ENCODE measurements at places on chromosomes 12 and 14.

DNA sequence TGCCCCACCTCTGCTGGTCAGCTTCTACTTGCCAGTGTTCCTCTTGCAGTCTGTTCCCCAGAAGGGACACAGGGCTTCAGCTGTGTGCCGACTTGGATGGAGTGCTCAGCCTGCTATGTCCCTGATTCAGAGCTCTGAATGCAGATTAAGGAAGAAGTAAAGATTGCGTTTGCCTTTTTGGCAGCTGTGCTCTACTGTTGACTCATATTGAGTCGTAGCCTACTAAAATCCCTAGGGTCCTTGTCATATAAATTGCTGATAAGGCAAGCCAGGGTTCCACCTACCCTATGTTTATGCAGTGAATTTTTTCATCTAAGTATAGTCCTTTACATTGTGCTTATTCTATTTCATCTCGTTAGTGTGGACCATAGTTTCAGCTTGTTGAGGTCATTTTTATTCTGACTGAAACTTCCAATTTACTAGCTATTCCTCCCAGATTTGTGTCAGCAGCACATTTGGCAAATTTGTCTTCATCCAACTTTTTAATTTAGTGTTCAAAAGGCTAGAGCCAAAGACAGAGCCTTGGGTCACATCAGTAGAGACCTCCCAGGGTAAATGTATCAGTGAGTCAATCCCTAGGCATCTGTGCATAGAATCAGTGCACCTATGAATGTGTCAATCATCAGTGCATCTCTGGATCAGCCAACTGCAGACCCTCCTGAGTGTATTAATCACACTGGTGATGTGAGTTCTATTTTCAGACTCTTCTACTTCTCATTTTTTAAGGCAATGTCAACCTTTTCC, 31.9 kb downstream of the CACNA1C start:
- DNase-seq, result peak; percentile 40

DNA sequence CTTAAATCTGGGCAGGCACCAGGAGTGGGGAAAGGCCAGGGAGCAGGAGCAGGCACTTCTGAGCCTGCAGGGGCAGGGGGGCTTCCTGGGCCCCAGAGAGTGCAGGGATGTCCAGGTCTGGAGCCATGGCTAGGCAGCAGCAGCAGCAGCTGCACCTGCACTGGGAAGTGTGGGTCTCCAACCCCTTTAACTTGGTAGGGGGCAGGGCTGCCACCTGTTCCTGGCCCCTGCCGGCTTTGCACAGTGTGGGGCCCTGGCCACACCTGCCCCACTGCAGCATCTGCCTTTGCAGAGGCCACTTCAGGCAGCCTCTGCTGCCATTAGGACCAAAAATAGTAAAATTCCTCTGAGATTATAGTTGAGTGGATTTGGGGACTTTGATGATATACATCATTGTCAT, 138.5 kb downstream of the SLC16A7 start:
- no peak for DNase-seq

DNA sequence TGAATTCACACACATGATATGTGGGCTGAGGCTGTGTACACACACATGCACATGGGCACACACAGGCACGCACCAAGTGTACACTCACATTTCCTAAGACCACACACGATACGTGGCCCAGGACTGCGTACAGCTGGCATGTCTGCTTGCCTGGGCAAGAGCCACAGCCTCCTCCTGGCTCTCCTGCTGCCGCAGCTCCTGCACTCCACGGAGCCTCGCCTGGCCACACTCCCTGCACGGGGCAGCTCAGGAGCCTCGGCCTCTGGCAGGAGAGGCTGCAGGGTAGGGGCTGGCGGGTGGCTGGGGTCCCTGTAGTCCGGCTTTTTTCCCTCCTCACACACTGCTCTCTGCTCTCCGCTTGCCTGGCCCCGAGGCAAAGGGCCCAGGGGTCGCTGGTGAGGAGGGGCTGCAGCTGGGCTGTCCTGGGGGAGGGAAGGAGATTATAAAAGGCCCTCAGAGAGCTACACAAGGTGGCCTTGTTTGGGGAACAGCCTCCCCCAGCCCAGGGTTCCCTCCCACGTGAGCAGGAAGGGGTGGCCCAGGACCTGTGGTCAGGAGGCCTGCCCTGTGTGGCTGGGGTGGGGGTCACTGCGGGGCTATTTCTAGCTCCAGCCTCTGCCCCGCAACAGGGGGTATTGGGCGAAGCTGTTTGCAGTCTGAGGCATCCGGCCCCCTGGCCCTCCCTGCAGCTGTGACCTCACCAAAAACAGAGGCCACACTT, 89.0 kb upstream of the SFSWAP start:
- peak; percentile 15 for DNase-seq

GRCh38 chr14:70785556-70785955, 23.8 kb downstream of the MAP3K9 start:
- no peak for DNase-seq

DNA sequence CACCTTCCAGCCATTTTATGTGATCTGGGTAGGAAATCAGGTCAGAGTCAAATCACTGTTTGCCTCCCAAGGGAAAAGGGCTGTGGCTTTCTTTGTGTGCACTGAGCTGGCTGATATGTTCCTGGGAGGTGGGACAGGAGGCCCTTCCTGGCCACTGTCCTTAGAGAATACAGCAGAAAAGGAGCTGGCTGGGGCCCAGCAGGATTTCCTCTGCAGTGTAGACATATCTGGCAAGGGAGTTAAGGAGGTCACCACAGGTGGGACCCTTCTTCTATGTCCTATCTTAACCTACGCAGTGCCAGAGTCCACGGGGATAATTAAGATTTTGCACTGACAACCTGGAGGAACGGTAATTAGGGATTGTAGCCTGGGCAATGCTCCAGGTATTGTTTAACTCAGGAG, 145.3 kb downstream of the NTF3 start:
- DNase-seq, result no peak

DNA sequence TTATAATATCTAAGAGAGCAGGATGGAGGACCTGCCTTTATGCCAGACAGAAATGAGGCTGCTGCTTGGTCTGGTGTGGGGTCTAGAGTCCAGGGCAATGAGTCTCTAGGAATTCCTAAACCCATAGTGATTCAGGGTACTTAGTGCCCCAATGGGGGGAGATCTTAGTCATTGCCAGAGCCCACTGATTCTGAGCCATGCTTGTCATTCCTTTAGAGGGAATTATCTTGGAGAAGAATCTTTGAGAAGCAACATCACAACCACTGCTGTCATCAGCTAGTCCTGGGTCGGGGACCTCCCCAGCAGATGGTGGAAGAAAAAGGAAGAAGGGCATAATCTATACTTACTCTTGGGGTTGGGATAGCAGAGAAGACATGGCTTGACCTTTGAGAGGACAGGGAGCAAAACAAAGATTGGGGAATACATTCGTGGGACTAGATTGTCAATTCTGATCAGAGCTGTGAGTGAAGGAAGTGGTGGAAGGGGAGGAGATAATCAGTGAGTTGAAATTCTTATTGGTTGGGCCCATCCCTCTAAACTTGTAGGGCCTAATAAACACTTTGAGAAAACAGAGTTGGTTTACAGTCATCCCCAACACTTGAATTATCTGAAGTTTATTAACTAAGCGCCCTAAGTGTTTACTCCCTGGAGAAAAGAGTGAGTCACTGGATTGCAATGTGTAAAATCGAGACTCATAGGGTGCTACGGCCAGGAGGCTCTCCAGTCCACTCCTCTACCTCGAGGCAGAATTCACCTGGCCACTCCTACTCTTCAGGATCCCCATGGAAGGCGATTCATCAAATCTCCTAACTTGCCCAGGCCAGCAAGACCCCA, 3.0 kb upstream of the KRT3 start:
- no peak for DNase-seq

DNA sequence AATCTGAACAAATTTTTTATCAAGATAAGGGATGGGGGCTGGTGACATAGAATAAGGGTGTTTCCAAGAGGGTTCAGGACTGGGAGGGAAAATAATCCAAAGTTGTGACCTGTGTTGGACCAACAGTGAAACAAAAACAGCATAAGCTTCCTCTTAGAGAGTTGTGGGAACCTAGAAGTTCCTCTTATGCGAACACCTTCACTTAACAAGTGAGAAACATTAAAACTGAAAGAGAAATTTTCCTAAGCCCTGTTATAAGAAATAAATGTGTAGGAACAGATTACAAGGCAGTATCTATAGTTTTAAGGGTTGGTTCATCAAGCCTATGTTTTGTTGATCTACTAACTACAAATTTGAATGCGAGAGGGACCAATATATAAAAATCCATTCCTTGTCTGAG, 58.4 kb downstream of the LLPH start:
- DNase-seq, result no peak

DNA sequence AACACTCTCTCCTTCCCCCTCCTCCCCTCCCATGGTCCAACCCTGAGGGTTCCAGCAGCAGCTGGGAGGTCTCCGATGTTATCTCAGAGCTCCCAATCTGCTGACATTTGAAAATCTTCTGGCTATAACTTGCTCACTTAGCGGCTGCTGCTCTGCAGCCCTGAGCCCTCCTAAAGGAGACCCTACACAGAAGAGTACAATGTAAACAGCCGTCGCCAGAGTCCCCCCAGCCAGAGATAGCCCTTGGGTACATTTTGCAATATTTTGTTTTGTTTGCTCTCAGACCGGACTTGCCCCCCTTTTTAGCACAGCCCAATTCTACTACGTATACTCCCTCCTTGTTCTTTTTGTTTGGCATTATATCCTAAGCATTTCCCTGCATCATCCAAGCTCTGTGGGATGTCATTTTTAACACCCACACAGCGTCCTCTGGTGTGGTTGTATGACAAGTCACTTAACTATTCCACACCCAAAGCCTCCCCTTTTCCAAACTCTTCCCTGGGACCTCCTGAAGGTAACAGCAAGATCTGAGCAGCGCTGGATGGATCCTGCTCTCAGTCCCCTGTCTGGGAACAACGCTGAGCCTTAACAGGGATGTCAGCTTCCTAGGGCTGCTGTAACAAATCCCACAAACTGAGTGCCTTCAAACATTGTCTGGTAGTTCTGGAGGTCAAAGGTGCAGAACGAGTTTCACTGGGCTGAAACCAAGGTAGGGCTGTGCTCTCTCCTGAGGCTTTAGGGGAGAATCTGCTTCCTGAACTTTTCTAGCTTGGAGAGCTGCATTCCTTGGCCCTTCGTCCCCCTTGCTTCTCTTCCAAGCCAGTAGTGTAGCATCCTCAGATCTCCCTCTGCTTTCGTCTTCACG, 25.3 kb upstream of the TCL1B start:
- no peak for DNase-seq

- no peak for DNase-seq
Observed at GRCh38 chr14:68598621-68599447, 194.0 kb downstream of the ZFP36L1 start.

- no peak for DNase-seq
Observed at GRCh38 chr12:118982302-118982701, 961 bp downstream of the SRRM4 start.

- DNase-seq, result no peak
Observed at GRCh38 chr12:131060011-131060703, 106.5 kb downstream of the ADGRD1 start.

GRCh38 chr14:104726600-104727451, 2.8 kb downstream of the ADSS1 start:
- DNase-seq, result no peak

GRCh38 chr12:27523642-27524493, at the start of gene PPFIBP1:
Gene PPFIBP1 (plus strand): TSS chr12:27524206. CDS start chr12:27633397, 109,191 bp downstream.
- peak; percentile 98 for DNase-seq

DNA sequence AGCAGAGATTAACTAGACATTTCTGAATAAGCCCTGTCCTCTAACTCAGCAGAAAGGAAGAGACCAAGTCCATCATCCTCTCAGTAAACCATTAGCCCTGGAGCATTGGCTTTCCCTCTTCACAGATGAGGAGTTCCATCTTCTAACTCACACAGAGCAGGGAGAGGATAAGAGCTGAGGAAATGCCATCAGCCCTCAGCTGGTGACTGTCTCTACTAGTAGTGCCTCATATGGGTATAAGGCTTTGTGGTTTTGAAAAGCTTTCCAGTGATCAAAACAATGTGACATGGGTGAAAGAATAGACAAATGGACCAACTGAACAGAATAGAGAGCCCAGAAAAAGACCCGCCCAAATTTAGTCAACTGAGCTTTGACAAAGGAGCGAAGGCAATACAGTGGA, 197.2 kb upstream of the NUDT4 start:
- no peak for DNase-seq

DNA sequence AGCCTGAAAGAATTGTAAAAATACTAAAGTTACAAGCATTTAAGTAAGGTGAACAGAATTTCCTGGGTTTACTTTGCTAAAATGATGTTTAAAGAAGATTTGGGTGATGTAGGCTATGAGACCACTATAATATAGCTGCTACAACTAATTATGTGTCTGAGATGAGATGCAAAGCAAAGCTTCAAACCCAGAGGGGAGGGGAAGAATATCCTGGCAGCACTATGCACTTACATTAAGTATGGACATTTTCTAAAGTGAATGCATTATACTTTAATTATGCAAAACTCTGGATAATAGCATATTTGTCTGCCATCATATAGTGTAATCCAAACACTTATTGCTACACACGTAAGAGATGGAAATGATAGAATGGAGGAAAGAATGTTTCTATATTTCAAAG, 1003.7 kb downstream of the GALC start:
- DNase-seq, result no peak

DNA sequence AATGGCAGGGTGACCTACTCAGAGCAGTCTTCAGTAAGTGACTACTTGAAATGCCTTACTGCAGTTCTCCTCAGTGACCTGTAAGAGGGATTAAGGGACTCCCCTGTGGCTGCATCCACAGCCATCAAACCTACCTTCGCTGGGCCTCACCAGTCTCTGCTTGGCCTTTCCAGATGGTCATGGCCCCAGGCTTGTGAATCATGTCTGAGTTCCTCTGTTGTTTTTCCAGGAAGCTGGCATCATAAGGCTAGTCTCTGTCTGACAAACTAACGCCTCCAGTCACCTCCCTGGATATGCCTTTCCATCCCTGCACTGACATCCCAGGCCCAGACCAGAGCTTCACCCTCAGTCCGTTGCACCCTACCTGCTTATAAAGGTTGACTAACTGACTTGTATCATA, 14.0 kb downstream of the RNASE2 start:
- DNase-seq, result no peak

DNA sequence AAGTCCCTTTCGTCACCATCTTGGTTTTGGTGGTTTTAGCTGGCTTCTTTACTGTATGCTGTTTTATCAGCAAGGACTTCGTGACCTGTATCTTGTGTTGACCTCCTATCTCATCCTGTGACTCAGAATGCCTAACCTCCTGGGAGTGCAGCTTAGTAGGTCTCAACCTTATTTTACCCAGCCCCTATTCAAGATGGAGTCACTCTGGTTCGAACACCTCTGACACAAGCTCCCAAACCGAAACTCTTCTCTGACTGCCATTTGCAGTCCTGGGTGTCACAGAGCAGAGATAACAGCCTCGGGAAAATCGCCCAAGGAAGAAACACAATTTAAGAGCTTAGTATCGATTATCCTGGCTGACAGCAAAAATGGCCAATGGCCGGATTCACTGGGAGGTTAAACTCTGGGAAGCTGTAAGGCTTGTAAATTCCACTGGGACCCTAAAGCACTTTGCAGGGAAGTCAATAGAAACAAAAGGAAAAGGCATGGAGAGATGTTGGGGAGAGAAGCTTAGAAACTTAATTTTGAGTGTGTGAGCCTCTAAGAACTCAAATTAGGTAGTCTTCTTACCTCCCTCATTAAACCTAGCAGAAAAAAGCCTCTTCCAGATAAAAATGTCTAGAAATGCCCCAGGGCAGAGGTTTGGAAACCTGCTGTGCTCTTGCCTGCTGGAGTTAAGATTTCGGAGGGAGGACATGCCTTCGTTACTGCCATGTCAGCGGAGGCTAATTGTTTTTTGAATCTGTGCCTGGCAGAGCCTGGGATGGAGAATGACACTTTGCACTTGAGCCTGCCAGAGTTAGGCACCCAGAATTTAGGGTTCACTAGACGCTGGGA, 56.5 kb upstream of the RPH3A start:
- no peak for DNase-seq

GRCh38 chr12:104263580-104264358, 39.8 kb upstream of the EID3 start:
- peak; percentile 4 for DNase-seq
